ENCODE measurements at places on chromosomes 12 and 14. TPM values are rescaled to one million over a fixed set of nuclear protein-coding genes. Genes with fewer than 3 reads are reported as not detected.

The TMBIM6 gene
- 642 TPM for total RNA-seq

The BLOC1S1 gene
- total RNA-seq, result 69.8 TPM

The CLEC6A gene
- total RNA-seq, result not detected

The TSPAN19 gene
- 0.10 TPM for total RNA-seq

The ACSS3 gene
- 44.0 TPM for total RNA-seq

The AVPR1A gene
- not detected for total RNA-seq

The COCH gene
- total RNA-seq, result 27.8 TPM

The GYS2 gene
- not detected for total RNA-seq

The CPNE8 gene
- 47.3 TPM for total RNA-seq

The TEX22 gene
- 0.50 TPM for total RNA-seq

The KLHDC1 gene
- total RNA-seq, result 0.69 TPM

The ACOT4 gene
- 3.6 TPM for total RNA-seq

The ITGB7 gene
- not detected for total RNA-seq

The YBX3 gene
- 193 TPM for total RNA-seq

The ARPC3 gene
- 222 TPM for total RNA-seq

The LRRC23 gene
- total RNA-seq, result 11.9 TPM

The C1QL4 gene
- total RNA-seq, result 0.55 TPM

The AGAP2 gene
- total RNA-seq, result not detected

The FGF23 gene
- total RNA-seq, result not detected

The HIF1A gene
- total RNA-seq, result 201 TPM

The PDZRN4 gene
- not detected for total RNA-seq

The RAD52 gene
- total RNA-seq, result 20.7 TPM

The SLC17A8 gene
- total RNA-seq, result not detected

The CACNA1C gene
- total RNA-seq, result 0.37 TPM

The GALNT16 gene
- 22.7 TPM for total RNA-seq

The ACOT6 gene
- total RNA-seq, result not detected

The NOPCHAP1 gene
- 24.4 TPM for total RNA-seq

The MAP1LC3B2 gene
- total RNA-seq, result 0.97 TPM

The PSMC6 gene
- total RNA-seq, result 170 TPM

The NINJ2 gene
- not detected for total RNA-seq

The TRAF3 gene
- total RNA-seq, result 14.2 TPM

The FOXA1 gene
- 29.6 TPM for total RNA-seq

The TOMM20L gene
- not detected for total RNA-seq

The CDKL1 gene
- total RNA-seq, result 157 TPM

The LRRK2 gene
- total RNA-seq, result 1.2 TPM

The KRT72 gene
- not detected for total RNA-seq

The KRT82 gene
- total RNA-seq, result not detected

Data from NCI-H460 (cell line).